ENCODE measurements at places on chromosomes 3 and 15.

DNA sequence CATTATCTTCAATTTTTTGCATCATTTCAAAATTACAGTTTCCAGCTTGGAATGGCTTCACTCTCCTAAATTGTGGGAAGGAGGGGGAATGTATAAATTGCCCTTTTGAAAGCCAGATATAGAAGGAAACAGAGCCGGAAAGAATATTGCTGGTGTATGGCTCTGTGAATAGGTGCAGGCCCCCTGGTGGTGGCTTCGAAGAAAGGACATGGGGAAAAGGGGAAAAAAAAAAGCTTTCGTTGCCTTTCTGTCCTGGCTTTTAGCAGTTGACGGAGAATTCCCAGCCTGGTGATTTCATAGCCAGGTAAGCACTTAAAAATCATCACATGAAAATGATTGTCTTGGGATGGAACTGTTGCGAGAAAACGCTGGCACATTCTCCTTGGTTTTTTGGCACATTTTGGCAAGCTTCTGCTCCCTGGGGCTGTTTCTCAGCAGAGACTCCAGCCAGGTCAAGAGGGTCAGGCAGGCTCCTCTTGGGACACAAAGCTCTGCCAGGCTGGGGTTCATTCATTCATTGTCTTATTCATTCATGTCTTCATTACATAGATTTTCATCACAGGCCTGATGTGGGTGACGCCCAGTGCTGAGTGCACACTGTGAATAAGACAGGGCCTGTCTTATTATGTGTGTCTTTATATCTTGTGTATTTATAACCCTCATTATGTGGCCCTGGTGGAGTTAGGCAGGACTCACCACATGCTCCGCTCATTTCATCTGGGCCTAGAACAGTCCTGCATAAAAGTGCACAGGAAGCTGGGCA is 300.0 kb upstream of the TPM1 start:
- no peaks in the 10 kb centered on the region for H3K36me3 ChIP-seq
- no peak overlapping the region for H3K27ac ChIP-seq
- no peaks in the 10 kb centered on the region for H3K4me1 ChIP-seq
- no peak for DNase-seq

- H3K4me1 ChIP-seq: no peaks in the 10 kb centered on the region
- no peaks in the 10 kb centered on the region for H3K27me3 ChIP-seq
- no peaks in the 10 kb centered on the region for H3K36me3 ChIP-seq
- H3K27ac ChIP-seq: no peak overlapping the region
- no peak for DNase-seq
Observed at GRCh38 chr3:135915206-135915605, 50.3 kb upstream of the PPP2R3A start.

DNA sequence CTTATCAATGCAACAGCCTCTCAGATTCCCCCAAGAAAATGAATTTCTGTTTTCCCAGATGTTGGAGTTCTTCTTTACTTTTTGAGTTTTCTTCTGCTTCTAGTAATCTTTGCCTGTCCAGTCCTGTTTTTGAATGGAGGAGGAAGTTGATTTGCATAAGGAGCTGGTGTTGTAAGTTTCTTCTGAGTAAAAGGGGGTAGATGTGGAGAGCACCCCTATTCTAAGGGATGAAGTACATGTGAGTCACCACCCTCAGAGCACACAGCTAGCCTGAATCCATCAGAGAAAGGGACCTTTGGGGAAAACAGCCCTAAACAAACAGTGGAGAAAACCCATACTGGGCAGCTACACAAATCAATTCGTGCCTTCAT is 34.5 kb downstream of the ACAA1 start:
- DNase-seq: no peak
- no peak overlapping the region for H3K27ac ChIP-seq
- H3K36me3 ChIP-seq: no peaks in the 10 kb centered on the region

- H3K4me1 ChIP-seq: no peaks in the 10 kb centered on the region
- H3K36me3 ChIP-seq: no peaks in the 10 kb centered on the region
- no peak for DNase-seq
- no peaks in the 10 kb centered on the region for H3K27me3 ChIP-seq
- H3K4me3 ChIP-seq: no peak overlapping the region
Observed at GRCh38 chr15:100211855-100212850, 129.6 kb downstream of the ADAMTS17 start.

DNA sequence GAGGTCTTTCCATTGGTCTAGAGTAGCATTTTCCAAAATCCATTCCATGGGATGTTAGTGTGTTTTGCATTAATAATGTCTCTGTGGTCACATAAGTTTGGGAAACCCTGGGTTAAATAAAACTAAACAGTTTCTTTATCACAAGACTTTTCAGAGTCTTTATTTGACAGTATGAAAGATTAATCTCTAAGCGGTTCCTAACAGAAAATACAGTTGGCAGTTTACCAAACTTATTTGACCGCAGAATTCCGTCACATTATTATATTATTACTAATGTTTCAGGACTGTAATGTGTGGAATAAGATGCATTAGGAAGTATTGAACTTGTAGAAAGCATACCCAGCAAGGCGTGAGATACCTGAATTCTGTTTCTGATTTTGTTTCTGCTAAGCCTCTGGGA is 71.5 kb upstream of the ADAMTSL3 start:
- H3K4me3 ChIP-seq: no peak overlapping the region
- H3K36me3 ChIP-seq: no peaks in the 10 kb centered on the region
- H3K27me3 ChIP-seq: no peaks in the 10 kb centered on the region
- no peak for DNase-seq
- H3K4me1 ChIP-seq: no peaks in the 10 kb centered on the region

DNA sequence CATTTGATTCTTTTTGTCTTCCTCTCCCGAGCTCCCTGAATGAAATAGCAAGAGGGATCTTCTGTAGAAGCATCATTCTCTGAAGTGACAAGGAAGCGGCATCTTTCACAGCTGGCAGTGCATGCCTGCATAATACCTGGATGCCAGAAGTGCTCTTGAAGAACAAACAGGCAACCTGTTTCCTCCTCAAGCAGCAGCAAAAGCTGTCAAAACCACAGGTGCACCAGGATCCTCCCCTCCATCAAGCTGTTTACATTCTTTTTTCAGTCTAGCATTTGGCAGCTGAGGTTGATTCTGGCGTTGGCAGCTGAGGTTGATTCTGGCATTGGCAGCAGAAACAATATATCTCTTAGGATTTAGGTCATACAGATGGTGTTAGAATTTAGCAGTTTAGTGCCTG is 979.0 kb downstream of the TUSC7 start:
- no peaks in the 10 kb centered on the region for H3K27me3 ChIP-seq
- H3K36me3 ChIP-seq: no peaks in the 10 kb centered on the region
- no peaks in the 10 kb centered on the region for H3K4me1 ChIP-seq
- no peak for DNase-seq
- H3K4me3 ChIP-seq: no peak overlapping the region
- no peak overlapping the region for H3K27ac ChIP-seq

DNA sequence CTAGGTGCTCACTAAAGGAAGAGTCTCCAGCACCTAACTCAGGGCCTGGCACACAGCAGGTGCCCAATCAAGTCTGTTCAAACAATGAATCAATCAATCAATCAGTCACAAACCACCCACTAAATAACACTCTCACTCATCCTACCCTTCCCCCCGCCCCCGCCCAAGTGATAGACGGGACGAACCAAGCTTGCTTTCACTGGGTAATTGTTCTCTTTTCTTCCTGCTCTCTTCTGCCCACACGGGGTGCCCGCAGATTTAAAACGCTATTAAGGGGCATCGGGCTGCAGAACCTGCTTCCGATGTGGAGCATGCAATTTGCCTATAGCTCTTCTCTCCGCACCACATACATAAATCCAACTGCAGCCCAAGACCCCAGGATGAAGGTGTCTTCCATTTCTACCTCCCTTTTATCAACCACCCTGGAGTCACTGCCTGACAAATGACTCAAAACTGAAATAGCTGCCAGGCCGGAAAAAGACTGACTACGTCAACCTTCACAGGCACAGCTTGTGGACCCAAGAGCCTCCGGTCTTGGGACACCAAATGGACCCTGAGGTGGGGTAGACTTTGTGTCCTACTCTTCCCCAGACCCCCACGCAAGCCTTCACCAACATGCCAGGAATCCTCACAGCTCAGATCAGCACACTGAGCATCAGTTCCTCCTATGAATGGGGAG is 1.7 kb downstream of the KLHL25 start:
- H3K4me3 ChIP-seq: peak overlapping the region; percentile 66
- peaks cover 14% of the 10 kb centered on the region for H3K4me1 ChIP-seq
- DNase-seq: no peak
- H3K27me3 ChIP-seq: no peaks in the 10 kb centered on the region
- no peak overlapping the region for H3K27ac ChIP-seq

DNA sequence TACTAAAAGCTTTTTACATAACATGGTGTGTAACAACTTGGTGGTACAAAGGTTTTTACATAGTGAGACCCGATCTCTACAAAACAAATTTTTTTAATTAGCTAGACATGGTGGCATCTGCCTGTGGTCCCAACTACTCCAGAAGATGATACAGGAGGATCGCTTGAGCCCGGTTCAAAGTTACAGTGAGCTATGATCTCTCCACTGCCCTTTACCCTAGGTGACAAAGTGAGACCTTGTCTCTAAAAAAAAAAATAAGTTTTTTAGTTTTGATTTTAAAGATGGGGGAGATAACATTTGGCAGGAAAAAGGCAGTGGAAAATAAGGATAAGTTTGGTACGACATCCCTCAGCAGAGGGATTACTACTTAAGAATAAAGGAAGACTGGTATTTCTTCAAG is 5.9 kb downstream of the FAM162A start:
- DNase-seq: no peak
- no peaks in the 10 kb centered on the region for H3K27me3 ChIP-seq
- peaks cover 5% of the 10 kb centered on the region for H3K4me1 ChIP-seq
- peaks cover 11% of the 10 kb centered on the region for H3K36me3 ChIP-seq
- no peak overlapping the region for H3K27ac ChIP-seq
- no peak overlapping the region for H3K4me3 ChIP-seq

DNA sequence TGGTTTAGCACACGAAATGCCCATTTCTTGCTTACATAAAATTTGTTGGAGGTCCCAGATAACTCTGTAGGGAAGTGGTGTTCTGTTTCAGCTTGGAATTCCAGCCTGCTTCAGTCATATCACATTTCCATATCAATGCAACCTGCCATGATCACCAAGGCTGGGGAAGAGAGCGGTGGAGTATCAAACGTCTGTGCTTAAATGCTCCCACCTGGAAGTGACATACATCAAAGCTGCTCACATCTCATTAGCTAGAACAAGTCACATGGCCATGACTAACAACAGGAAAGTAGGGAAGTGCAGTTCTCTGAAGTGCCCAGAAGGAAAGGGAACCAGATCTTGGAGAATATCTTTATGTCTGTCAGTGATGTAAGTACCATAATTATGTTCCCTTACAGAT is 130.2 kb upstream of the CFAP20DC start:
- H3K27me3 ChIP-seq: no peaks in the 10 kb centered on the region
- no peaks in the 10 kb centered on the region for H3K4me1 ChIP-seq
- H3K4me3 ChIP-seq: no peak overlapping the region
- H3K27ac ChIP-seq: no peak overlapping the region

GRCh38 chr3:64170270-64170669 is 55.0 kb downstream of the PRICKLE2 start:
- no peaks in the 10 kb centered on the region for H3K27me3 ChIP-seq
- DNase-seq: no peak
- H3K27ac ChIP-seq: no peak overlapping the region

GRCh38 chr3:132135628-132136333 is 101.0 kb upstream of the CPNE4 start:
- H3K4me1 ChIP-seq: no peaks in the 10 kb centered on the region
- no peak overlapping the region for H3K4me3 ChIP-seq
- H3K27ac ChIP-seq: no peak overlapping the region
- H3K27me3 ChIP-seq: no peaks in the 10 kb centered on the region

- H3K27ac ChIP-seq: peak overlapping the region; percentile 94
- no peaks in the 10 kb centered on the region for H3K36me3 ChIP-seq
- H3K27me3 ChIP-seq: no peaks in the 10 kb centered on the region
- peak overlapping the region; percentile 46 for H3K4me3 ChIP-seq
- H3K4me1 ChIP-seq: peaks cover 28% of the 10 kb centered on the region
- no peak for DNase-seq
Observed at GRCh38 chr15:83200589-83200988, 7.0 kb downstream of the HDGFL3 start.

All from GM12878 (cell line).